Activated CD8-positive, alpha-beta memory T cell treated with anti-CD3 and anti-CD28 coated beads, Interleukin-2, amount 10 ng/mL, durations not matched to agents 7 days and 5 days (primary cell): ENCODE measurements at places on chromosomes 11 and 22.

GRCh38 chr22:44884968-44885805 lies 124.6 kb downstream of the PHF21B start:
- no peak for DNase-seq

GRCh38 chr11:6111673-6112072 lies 4.2 kb downstream of the OR56B4 start:
- DNase-seq, result no peak

DNA sequence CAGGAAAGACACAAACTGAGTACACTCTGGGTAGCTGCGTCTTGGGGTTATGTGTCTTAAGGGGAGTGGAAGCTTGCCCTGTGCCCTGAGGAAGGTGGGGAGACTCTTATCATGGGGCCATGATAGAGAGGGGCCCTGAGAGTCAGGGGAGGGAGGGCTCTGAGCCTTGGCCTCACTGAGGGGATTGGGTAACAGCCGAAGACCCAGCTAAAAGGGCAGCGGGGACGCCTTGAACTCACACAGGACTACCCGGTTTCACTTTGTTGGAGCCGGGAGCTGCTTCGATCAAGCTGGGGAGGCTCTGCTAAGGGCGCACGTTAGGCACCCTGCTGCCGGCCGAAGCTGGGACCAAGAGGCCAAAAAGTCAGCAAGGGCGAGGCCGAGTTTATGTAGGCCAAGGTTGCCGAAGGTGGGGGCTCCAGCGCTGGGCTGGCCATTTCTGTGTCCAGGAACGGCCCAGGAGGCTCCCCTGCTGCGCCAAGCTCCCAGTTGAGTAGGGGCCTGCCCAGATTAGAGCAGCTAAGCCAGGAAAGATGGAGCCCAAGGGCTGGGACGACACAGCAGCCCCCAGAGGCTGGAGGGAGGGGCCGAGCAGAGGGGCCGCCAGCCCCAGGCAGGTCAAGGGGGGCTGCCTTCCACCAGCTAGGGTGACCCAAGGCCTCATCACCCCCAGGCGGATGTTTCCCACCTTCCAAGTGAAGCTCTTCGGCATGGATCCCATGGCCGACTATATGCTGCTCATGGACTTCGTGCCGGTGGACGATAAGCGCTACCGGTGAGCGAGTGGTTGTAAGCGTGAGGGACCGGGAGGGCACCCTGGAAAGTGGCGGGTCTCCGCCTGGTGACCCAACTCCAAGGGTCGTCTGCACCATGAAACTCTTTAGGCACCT lies 2.2 kb downstream of the TBX1 start:
- no peak for DNase-seq

DNA sequence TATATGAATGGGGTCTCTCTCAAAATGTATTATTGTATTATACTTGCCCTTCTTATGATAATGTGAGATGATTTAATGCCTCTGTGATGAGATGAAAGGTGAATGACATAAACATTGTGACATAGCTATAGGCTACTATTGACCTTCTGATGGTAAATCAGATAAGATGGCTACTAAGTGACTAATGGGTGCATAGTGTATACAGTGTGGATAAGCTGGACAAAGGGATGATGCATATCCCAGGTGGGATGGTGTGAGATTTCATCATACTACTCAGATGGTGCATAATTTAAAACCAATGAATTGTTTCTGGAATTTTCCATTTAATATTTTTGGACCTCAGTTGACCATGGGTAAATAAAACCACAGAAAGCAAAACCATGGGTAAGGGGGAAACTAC lies 243.5 kb downstream of the SBF2 start:
- DNase-seq, result no peak

DNA sequence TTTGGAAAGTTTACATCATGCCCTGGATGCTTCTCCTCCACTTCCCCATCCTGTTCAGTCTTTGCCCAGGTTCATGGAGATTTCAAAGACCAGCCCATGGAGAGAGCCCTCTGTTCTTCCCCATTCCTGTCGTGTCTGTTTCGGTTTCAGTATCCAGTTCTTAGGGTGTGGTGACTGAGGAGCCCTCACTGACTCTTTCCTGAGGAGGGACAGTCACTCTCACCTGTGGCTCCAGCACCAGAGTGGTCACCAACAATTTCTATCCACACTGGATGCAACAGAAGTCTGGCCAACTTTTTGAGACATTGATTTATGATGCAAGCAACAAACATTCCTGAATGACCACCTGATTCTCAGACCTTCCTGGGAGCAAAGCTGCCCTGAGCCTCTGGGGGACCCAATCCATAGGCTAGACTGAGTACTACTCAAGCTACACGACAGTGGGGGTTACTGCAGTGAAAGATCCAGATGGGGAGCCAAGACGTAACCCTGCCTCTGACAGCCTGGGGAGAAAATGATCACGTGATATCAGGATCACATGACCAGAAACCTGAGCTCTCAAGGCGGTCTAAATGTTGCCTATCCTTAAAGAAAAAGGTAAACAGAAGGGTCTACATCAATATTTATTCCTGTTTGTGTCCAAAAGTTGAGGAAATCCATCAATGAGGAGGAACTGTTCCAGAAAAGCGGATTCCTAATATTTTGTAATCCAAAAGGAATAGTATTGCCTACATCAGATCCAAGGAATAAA lies 76.2 kb upstream of the VPREB1 start:
- no peak for DNase-seq

GRCh38 chr11:45035413-45035812 lies 84.7 kb upstream of the TP53I11 start:
- no peak for DNase-seq

DNA sequence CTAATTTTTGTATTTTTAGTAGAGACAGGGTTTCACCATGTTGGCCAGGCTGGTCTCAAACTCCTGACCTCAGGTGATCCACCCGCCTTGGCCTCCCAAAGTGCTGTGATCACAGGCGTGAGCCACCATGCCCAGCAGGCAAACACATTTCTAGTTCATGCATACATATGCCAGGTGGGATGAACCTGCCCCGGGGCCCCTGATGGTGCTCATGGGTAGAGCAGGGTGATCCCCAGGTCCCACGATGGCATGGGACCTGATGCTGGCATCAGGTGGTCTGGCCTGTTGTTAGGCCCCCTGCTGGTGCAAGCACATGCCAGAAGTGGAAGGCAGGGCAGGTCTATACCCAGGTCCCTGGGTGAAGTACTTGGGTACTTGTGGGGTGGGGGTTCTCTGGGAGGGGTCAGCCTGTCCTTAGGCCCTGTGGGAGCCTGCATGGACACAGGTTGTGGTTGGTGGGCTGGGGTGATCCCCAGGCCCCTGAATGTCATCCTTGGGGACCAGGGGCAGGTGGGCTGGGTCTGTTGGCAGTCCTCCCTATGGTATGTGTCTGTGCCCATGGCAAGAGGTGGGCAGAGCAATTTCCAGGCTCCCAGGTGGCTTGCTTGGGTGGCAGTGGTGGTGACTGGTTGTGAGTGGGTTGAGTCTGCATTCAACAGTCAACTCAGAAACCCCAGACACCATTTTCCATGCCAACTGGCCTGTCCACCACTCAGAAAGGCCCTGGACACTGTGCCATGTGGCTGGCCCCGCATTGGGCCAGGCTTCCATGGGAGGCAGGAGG lies 9.6 kb upstream of the RGL4 start:
- DNase-seq, result no peak

DNA sequence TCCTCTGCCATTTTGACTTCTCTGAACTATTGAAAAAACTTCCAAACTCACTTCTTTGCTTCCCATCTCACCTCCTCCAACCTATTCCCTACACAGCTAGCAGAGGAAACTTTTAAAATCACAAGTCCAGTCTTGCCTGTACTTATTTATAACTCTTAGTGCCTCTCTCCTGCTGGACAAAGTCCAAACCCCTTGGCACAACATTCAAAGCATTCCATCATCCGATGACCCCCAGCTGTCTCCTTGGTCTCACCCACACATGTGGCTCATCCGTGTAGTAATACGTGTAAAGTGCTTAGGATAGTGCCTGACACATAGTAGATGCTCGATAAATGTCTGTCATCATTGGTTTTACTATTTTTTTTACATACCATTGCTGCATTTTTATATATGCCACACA lies 101.4 kb downstream of the PARVA start:
- DNase-seq, result no peak

DNA sequence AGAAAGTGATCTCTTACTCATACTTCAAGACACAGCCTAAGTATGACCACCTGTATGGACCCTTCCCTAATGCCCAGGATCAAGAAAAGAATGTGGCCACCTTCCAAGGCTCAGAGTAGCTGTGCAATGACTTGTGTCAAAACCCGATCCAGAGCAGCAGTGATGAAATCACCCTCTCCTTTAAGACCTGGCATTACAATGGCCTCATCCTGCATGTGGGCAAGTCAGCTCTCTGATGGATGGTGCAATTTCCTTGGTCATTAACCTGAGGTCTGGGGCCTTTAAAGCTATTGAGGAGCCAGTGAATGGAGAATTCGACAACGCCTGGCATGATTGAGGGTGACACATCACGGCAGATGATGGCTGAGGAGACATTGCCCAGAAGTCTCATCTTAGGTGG lies 9.1 kb upstream of the TUBA8 start:
- DNase-seq, result no peak

- DNase-seq, result no peak
These were observed 195.5 kb upstream of the SORL1-AS1 start for GRCh38 chr11:121648306-121648705.

DNA sequence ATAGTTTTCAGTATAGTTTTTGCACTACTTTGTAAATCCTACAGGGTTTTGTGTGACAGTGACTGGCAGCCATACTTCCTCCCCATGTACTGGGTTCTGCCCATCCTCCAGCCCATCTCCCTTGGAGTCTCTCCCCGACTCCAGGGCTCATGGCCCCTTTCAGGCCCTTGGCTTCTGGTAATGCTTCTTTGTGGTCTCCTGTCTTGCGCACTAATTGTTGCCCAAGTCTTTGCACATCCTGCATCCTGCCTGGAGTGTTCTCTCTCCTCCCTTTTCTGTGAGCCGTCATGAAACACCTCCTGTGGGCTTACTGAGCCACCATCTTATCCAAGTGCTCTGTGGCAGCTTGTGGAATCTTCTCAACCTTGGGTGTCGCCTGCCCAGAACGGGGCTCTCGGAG lies 11.4 kb upstream of the KCNQ1OT1 start:
- DNase-seq, result no peak

- DNase-seq, result no peak
These were observed 206.1 kb downstream of the PGR start for GRCh38 chr11:100923555-100923954.

DNA sequence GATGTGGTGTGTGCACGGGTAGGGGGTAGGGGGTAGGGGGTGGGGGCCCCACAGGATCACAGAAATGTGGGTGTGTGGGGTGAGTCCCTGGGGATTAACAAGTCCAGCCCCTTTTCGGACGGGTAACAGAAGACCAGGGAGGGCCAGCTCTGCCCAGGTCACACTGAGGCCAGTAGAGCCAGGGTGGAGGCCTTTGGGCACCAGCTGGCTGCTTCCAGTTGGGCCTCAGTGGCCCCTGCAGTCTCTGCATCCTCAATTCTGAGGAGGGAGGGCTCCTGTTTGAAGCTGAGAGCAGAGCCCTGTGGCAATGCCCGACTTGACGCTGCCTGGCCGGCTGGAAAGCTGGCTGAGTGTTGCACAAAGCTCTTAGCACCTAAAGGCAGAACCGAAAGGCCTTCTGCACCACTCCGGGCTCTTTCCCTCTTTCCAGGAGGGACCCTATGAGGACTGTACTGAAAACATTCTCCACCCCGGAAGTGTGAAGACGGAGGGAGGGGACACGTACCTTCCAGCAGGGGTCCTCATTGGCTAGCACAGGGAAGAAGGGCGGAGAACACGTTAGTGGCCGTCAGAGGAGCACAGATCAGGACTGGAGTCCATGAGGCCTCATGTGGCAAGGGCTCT lies 120.4 kb downstream of the PHF21B start:
- DNase-seq, result no peak

DNA sequence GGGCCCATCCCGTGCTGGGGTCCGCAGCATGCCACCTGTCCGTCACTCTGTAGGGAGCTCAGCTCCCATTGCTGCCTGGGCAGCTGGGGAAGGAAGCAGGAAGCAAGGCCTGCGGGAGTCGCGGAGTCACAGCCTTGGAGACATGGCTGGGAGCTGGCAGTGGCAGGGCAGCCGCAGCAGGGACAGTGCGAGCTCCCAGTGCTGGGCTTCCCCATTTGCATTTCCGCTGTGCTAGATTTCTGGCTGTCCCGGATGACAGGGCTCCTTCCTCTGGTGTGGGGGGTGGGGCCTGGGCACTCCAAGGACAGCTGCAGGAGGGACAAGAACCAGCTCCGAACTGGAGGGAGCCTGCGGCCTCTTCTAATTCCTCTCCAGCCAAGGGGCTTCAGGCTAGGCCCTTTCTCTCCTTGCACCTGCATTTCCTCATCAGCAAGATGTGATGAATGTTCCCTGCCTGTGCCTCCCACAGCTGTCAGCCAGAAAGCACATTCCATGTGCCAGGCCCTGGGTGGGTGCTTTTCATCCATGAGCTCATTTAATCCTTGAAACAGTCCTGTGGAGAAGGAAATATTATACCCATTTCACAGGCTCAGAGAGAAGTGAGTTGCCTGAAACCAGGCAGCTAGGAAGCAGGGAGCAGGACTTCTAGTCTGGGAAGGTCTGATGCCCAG lies 48.0 kb downstream of the MYO7A start:
- no peak for DNase-seq

GRCh38 chr11:58358969-58359368 lies at the start of gene OR5B17:
Gene OR5B17, minus strand, starts transcription at chr11:58359069. Its CDS starts 0 bp downstream, at chr11:58359069.
- no peak for DNase-seq

- no peak for DNase-seq
These were observed 72.0 kb upstream of the MPEG1 start for GRCh38 chr11:59284773-59285129.

- DNase-seq, result no peak
These were observed 25.9 kb downstream of the IGLL1 start for GRCh38 chr22:23553924-23554870.

DNA sequence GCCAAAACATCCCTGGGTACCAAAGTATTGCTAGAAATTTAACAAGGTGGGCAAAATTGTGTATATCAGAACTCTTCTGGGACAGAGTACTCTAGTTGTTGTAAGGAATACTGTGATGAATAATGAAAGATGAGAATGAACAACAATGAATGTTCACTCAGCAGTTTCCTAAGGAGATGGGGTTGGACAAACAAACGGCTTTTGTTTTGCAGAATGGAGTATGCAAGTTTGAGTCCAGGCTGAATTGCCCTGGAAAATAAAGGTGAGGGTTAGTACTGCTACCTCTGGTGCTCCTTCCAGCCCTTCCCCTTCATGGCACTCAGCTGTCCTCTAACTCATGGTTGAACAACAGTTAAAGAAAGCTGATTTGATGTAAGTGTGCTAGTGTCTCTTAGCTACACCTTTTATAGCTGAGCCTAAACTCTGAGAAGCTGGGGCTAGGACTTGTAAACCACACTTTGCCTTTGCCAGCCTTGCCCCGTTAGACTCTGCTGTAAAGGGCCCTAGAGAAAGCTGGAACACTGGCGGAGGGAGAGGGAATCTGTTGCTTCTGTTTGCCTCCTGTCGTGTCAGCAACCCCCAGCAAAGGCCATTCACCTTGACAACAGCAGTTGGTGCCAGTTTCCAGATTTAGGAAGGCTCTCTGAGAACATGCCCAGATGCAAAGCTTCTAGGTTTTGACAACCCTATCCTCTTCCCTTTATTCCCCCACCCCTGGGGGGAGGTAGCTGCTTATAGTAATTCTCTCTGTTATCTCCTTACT lies 41.2 kb upstream of the POLD3 start:
- no peak for DNase-seq
